ENCODE measurements at places on chromosomes 3 and 15.

- DNase-seq: no peak
Measured at GRCh38 chr3:176687754-176688153, 509.5 kb downstream of the TBL1XR1 start.

GRCh38 chr3:177318559-177318958 is 121.3 kb upstream of the TBL1XR1 start:
- DNase-seq: no peak

DNA sequence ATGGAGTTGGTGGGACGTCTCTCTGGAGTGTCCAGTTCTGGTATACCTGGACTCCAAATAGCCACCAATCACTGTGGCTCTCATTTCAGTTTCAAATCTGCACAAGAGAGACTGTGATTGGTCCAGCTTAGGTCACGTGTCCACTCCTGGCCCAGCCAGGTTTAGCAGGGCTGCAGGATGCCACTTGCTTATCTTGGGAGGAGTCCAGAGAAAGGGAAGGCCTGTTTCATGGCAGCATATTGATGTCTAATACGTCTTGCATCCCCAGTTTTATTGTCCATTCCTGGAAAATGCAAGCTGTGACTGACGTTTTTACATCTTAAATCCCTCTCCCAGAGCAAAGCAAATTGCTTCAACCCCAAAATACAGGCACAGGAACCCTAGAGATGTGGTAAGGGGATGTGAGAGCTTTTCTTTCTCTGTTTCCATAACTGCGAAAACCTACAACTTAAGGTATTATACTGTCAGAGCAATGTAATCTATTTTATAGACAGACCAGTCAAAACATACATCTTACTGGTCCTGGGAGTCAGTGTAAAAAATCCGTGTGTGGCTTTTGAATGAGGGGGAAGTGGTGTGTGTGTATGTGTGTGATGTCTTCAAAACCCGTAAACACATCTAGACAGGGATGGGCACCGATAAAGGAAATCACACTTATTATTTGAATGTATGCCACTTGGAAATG is 274.4 kb downstream of the TLE3 start:
- DNase-seq: no peak

GRCh38 chr15:70101459-70102113 is 3.9 kb upstream of the TLE3 start:
- DNase-seq: no peak

- peak; percentile 79 for DNase-seq
Measured at GRCh38 chr3:184361532-184361931, at the start of the genes CLCN2 and POLR2H. Gene CLCN2 (minus strand): TSS chr3:184361605. CDS start chr3:184361479, 126 bp downstream. Gene POLR2H (plus strand): TSS chr3:184361710. CDS start chr3:184363493, 1,783 bp downstream.

Measured in activated CD8-positive, alpha-beta memory T cell treated with anti-CD3 and anti-CD28 coated beads, Interleukin-2, amount 50 U/mL, for 48 hours (primary cell).